ENCODE measurements at places on chromosomes 3 and 15.

DNA sequence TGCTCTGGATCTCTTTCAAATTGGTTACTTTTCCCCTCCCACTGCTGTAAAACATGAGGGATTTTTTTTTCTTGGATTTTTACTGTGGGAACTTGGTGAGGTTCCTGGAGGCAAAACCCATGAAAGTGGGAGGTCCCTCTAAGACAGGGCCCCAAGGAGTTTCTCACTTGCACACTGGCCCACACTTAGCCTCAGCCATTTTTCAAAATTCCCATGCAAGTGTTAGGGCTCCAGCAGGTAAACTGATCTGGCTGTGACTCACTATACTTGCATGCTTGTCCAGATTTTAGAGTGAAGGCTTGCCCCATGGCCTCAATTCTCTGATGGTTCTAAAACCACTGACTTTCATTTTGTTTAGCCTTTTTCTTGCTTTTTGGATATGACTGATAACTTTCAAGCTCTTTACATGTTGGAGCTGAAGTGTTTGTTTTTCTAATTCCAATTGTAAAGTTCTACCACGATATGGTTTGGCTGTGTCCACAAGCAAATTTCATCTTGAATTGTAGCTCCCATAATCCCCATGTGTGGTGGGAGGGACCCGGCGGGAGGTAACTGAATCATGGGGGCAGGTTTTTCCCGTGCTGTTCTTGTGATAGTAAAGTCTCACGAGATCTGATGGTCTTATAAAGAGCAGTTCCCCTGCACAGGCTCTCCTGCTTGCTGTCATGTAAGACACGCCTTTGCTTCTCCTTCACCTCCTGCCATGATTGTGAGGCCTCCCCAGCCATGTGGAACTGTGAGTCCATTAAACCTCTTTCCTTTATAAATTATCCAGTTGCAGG is 37.7 kb downstream of the MCCC1 start:
- DNase-seq: no peak

DNA sequence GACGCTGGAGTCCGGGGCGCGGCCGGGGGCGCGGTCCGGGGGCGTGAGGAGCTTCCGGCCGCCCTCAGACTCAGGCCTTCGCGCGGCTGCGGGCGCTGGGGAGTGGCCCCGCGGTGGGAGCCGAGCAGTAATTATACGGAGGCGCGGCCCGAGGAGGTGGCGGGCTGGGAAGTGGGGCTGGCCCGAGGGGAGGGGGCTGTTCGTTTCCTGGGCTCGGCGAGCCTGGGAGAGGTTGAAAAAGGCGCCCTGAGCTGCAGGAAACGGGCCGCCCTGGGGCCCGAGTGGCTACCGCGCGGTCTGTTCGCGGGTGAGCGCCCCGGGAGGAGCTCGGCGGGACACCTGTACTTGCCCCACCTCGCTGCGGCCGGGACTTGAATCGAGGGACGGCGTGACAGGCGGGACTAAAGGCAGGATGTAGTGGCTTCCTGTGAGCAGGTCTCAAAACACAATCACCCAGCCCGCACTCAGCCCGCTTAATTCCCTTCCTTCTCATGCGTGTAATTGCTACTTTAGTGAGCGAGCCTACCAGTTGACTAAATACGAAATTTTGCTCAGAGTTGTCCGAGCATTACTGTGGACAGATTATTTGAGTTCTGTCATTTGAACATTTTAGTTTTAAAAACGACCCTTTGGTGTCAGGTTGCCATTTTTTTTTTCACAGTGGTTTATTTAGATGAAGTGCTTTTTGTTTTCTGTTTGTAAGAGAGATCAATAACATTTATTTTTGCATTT is 860 bp downstream of the RASA2 start:
- DNase-seq: peak; percentile 82

GRCh38 chr3:12288182-12289129 is at the start of gene PPARG:
TSS of gene PPARG (plus strand) at chr3:12289070. CDS start at chr3:12379712, 90,642 bp downstream.
- no peak for DNase-seq

DNA sequence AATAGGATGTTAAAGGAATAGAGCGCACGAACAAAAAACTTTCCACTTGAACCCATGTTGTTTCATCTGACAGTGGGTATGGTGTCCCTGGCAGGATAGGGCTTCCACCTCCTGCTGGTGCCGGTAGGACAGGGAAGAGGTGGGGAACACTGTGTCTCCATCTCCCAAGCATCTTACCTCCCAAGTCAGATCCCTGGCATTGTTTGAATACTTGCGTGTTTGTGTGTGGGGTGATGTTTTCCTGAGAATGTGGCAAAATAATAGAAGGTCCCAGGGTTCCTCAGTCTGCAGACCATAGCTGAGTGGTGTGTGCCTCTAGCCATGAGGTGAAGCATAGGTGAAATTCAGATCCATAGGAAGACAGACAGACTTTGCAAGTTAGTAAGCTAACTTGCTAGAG is 119.4 kb downstream of the IGF1R start:
- DNase-seq: no peak

DNA sequence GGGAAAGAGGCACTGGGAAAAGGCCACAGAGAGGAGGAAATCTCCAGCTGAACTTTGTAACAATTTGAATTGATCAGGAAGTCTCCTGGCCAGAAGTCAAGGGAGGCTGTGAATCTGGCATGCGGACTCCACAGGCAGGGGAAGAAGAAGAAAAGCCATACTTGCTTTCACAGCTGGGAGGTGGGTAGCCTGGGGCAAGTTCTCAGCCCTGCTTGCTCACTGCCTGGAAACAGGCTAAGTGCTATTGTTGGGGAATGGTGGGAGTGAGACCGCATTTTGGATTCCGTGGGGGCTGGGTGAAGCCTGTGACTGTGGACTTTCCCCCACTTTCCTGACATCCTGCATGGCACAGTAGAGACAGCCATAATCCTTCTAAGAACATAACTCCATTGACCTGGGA is 168.8 kb upstream of the CD96 start:
- DNase-seq: no peak

GRCh38 chr15:38961931-38962330 is 397.3 kb upstream of the RASGRP1 start:
- no peak for DNase-seq

DNA sequence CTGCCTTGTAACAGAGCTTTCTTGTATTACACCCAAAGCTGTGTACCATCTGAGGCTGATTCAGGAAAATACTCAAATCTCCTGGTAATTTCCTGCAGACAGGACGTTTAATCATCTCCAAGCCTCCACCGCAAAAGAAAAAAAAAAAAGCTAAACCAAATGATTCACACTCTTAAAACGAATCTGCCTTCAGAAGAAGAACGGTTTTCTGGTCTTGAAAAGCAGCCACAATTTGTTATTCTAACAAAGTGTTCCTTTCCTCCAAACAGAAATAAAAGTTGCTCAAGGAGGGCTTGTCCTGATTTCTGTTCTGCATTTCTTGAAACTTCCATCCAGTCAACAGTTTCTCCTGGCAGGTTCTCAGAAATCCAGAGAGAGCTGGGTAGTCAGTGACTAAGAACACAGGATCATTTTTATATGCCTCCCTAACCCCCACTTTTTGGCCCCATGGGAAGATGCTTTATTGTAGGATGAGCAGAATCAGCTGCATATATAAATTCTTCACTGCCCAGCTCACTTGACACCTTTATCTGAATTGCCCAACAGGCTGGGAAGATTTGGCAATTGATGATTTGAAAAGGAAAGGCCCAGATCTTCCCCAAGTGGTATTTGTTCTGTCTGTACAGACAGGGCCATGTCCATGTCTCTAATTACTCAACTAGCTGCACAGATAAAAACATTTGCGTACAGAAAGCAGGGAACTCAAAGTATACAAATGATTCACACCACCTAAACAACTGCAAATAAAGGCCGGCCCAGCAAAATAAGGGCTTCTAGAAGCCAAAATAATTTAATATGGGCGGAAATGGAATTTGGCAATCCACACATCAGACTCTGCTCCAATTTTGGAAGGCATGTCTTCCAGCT is 41.0 kb upstream of the PRICKLE2 start:
- DNase-seq: no peak

DNA sequence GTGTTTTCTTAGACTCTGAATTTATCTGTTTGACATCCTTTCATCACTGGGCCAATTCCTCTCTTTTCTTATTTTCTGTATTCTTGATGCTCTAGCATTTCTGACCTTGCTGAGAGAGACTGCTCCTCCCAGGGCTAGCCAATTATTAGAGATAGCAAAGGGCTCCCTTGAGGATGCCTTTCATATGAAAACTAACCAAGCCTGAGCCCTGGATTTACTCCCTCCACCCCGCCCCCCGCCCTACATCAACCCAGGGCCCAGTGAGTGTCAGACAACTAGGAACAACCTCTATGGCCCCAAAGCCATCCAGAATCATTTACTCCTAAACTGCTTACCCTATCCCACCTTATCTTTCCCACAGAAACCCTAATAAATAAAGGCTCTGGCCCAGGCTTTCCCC is 69.7 kb upstream of the LARS2 start:
- DNase-seq: no peak

- no peak for DNase-seq
These were observed 255.3 kb upstream of the IL12A start for GRCh38 chr3:159733194-159733860.

GRCh38 chr3:27666708-27667107 is 55.4 kb downstream of the EOMES start:
- no peak for DNase-seq

GRCh38 chr3:79314544-79314943 is 453.3 kb downstream of the ROBO1 start:
- no peak for DNase-seq

DNA sequence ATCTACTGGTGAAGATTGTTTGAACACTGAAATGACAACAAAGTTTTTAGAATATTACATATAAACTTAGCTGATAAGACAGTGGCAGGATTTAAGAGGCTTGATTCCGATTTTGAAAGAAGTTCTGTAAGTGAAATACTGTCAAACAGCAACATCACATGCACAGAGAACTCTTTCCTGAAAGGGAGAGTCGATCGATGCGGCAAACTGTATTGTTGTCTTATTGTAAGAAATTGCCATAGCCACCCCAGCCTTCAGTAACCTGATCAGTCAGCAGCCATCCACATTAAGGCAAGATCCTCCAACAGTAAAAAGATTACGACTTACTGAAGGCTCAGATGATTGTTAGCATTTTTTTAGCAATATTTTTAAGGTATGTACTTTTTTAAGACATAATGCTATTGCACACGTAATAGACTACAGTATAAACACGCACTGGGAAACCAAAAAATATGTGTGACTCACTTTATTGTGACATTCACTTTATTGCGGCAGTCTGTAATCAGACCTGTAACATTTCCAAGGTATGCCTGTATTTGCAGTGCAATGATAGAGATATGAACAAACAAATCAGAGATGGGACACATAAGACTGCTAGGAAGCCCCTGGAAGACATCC is 225.6 kb upstream of the UBE2E1 start:
- DNase-seq: no peak

GRCh38 chr3:72766866-72767265 is 81.4 kb downstream of the SHQ1 start:
- no peak for DNase-seq

DNA sequence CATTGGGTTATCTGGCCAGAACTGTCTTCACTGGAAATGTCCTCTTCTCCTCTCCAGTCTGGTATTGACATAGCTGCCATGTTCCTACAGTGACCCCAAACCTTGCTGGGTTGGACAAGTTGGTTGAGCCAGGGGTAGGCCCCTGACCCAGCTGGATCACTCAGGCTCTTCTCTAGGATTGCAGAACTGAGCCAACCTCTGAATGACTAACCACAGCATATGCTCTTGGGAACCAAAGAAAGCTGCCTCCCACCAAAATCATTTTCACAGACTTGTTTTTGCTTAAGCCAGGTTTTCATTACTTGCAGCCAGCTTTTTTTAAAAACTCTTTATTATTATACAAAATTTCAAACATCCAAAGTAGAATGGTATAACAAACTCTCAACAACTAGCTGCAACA is 41.4 kb downstream of the FSIP1 start:
- DNase-seq: no peak

- DNase-seq: no peak
These were observed 454.1 kb downstream of the GRM7 start for GRCh38 chr3:7315037-7315436.

DNA sequence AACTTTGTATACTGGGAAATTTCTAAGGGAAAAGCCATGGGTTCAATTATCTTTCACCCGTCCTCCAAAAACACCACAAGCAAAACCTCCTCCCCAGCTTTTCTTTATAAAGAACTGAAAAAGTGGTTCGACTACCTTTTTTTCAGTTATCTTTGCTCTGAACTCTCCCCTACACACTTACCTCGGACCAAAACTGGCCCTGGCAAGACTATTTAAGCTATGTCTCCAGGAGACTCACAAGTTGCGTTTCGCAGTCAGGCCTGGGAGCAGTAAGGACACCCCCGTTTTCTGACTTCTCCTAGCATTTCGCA is 645 bp downstream of the COPS2 start:
- no peak for DNase-seq

- DNase-seq: no peak
These were observed 332.2 kb upstream of the RBMS3 start for GRCh38 chr3:28948685-28949084.
